ENCODE measurements at places on chromosomes 5 and 9.

GRCh38 chr9:21853414-21853813 is 51.0 kb downstream of the MTAP start:
- no peak for DNase-seq

GRCh38 chr9:14958989-14959388 is 48.8 kb upstream of the FREM1 start:
- no peak for DNase-seq

DNA sequence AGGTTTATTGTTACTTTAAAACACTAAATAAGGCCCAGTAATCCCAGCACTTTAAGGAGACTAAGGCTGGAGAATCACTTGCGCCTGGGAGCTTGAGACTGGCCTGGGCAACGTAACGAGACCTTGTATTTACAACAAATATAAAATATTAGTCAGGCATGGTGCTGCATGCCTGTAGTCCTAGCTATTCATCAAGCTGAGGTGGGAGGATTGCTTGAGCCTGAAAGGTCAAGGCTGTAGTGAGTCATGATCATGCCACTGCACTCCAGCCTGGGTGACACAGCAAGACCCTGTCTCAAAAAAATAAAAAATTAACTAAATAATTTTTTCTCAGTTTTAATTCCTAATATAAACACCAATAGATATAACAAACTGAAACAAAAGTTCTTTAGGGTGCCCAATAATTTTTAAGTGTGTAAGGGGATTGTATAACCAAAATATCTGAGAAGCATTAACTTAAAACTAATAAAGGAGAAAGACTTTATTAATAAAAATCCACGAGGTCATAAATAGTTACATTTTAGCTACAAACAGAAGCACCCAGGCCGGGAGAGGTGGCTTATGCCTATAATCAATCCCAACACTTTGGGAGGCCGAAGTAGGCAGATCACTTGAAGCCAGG is 32.7 kb downstream of the FAM13B start:
- DNase-seq, result no peak

GRCh38 chr5:149267241-149267973 is 4.3 kb upstream of the AFAP1L1 start:
- peak; percentile 92 for DNase-seq

- DNase-seq, result no peak
Measured at GRCh38 chr9:97405551-97405950, 6.3 kb upstream of the TDRD7 start.

GRCh38 chr9:13847270-13847669 is 466.7 kb downstream of the NFIB start:
- no peak for DNase-seq

DNA sequence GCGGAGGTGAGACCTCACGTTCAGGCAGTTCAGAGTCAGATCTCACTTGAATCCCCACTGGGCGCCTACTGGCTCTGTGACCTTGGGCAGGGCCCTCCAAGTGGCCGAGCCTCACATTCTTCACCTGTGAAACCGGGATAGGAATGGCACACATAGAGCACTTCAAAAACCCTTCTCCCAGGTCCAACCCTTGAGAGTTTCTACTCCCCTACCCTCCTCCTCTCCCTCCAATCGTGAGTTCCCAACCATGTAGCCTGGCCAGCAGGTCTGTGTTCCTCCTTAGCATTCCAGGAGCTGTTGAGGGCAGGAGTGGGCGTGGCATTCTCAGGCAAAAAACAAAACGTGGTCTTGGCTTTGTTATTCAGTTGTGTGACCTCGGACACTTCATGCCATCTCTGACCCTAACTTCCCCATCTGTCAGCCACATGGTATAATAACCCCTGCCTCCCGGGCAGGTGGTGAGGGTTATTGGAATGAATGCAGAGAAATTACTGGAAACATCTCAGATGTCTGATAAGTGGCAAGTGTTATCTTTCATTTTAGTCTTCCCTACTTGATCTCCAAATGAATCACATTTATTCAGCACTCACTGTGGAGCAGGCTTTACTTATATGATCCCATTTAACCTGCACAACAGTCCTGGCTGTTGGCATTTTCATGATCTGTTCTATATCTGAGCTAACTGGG is 112.8 kb upstream of the BOD1 start:
- no peak for DNase-seq

DNA sequence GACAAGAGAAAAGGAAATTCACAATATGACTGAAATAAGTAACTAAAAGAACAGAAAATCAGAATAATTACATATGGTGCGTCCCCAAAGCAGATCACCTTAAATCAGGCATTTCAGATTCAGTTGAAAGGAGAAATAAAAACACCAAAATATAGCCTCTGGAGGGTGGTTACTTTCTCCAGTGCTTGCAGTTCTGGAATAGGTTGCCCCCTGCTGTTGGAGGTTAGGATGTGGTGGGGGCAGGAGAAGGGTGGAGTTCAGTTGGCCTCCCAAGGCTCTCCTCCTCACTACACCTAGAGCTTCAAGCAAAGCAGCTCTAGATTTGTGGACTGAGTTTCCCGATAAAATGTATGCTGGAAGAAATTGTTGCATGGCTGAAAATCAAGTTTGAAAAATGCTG is 338.2 kb upstream of the TLE4 start:
- no peak for DNase-seq

DNA sequence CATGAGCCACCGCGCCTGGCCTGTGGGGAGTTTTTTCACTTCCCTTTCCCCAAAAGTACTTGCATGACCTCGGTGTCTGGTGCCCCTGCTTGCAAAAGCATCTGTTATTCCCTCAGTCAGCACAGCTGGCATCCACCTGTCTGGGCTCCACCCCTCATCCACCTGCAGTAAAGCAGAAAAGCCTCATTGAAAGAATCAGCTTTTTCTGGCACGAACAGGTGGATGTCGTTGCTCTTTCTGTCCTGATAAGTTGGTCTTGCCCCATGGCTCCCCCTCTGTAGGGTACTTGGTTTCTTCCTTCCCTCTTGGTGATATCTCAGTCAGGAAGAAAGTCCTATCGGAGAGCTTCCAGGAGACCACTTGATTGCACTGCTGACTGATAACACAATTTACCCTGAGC is 37.4 kb downstream of the WWC1 start:
- DNase-seq, result no peak

GRCh38 chr9:127519301-127520166 is 68.2 kb downstream of the LRSAM1 start:
- no peak for DNase-seq

GRCh38 chr9:404234-404633 is 189.6 kb downstream of the DOCK8 start:
- DNase-seq, result no peak

- DNase-seq, result no peak
Measured at GRCh38 chr9:94813379-94813778, 86.9 kb downstream of the AOPEP start.

DNA sequence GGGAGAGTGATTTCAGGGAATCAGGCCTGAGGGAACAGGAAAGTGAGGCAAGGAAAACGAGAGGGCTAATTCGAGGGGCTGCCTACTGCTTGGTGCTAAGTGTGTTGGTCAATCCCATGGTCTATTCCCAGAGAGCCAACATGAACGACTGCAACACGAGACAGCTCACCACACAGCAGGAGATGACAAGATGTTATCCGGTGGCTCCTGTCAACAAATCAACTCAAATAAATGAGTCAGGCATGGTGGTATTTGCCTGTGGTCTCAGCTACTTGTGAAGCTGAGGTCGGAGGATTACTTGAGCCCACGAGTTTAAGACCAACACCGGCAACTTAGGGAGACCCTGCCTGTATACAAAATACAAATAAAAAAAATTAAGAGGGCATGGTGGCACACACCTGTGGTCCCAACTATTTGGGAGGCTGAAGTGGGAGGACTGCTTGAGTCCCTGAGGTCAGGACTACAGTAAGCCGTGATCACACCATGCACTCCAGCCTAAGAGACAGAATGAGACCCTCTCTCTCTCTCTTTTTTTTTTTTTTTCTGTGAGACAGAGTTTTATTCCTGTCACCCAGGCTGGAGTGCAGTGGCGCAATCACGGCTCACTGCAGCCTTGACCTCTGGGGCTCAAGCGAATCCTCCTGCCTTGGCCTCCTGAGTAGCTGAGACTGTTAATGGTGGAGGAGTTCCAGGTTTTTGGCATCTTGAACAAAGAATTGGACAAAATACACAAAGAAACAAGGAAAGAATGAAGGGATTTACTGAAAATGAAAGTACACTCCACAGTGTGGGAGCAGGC is 9.0 kb upstream of the FAF2 start:
- no peak for DNase-seq

DNA sequence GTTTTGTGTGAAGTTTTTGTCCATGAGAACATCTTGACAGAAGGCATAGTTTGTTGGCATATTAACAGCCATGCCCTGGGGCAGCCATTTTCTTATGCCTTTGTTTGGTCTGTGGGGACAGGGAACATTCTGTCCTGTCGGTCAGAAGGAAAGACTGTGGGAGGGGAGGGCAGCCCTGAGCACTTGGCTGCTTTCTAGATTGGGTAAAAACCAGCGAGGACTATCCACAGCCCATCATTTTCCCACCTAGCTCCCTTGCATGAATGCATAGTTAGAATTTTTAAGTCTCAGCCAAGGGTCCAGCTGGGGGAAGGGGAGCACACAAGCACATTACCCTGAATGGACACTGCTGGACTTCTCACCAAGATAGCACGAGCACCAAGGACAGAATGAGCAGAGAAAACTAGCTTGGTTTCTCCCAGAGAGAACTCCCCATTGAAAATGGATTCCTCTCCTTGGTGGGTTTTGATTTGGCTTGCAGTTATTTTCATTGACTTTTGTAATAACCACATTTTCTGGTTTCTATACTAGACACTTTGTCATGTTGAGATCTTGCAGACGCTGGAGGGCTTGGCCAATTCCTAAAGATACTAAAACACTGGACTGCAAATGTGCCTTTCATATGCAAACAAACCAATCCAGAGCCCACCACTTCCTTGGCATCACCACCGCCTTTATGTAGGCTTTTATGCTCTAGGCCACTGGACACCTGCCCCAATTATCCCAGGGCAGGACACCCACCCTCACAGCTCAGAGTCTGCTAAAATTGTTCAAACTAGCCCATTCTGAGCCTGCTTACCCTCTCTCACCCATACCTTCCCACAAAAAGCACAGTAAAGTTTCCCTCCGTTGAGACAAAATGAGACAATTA is 129.9 kb downstream of the BOD1 start:
- no peak for DNase-seq

- DNase-seq, result no peak
Measured at GRCh38 chr5:109191153-109191558, 218.6 kb downstream of the PJA2 start.

GRCh38 chr5:153456354-153456753 is 34.1 kb upstream of the GRIA1 start:
- no peak for DNase-seq

- no peak for DNase-seq
Measured at GRCh38 chr5:151683986-151684588, 2.6 kb downstream of the SPARC start.

DNA sequence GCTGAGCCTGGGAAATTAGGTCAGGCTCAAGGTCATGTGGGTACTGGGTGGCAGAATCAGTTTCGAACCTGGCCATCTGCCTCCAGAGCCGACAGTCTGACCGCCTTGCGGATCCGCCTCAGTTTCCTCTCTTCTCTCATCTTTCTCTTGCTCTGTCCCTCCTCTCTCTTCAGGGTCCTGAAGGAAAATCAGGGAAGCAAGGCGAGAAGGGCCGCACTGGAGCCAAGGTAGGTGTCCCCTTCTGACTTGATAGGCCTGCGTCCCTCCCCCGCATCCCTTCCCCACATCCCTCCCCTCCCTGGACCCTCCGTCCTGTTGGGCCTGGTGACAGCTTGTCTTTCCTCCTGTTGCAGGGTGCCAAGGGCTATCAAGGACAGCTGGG is 40.8 kb upstream of the ORM1 start:
- DNase-seq, result no peak

DNA sequence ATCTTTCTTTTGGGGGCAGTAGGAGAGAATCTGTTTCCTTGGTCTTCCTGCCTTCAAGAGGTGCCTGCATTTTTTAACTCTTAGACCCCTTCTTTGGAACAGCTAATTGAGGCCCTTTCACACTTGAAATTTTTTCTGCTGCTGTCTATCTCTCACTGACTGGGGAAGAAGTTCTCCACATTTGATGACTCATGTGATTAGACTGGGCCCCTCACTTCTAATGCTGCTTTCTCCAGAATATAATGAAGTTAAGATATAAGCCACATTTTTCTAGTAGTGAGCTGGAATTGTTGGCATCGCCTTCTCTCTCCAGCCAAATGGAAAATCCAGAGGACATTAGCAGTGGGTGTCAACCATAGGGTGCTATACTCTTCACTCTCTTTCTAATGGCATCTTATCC is 12.4 kb downstream of the ZNF474 start:
- DNase-seq, result no peak

- peak; percentile 9 for DNase-seq
Measured at GRCh38 chr5:173891308-173892116, 3.4 kb downstream of the CPEB4 start.

DNA sequence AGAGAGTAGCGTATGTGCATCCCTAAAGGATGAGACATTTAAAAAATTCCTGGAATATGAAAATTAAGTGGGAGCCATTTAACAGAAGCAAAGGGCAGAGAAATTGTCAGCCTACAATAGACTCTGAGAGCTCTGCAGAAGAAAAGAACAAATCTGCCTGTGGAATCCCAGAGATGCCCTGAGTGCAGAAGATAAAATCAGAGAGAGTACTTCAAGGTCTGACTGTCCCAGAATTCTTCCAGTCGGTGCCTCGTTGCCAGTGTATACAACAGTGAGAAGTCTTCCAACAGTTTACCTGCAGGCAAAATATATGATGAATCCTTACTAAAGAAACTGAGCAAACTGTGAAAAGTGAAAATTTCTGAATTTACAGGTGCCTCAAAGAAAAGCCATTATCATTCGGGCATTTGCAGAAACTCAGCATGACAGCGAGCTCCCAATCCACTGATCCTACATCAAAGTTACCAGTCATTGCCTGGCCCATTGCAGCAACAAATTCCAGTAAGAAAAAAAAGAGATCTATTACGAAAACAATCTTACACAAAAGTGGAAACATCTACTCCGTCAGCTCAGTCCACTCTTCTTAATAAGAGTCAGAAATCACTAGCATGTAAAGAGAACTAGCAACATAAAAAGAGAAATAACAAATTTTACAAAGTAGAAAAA is 92.8 kb upstream of the VCAN start:
- DNase-seq, result no peak

GRCh38 chr9:32456564-32456963 is 69.4 kb downstream of the RIGI start:
- DNase-seq, result no peak

- peak; percentile 7 for DNase-seq
Measured at GRCh38 chr5:61701877-61702602, 370.0 kb downstream of the ZSWIM6 start.

- DNase-seq, result no peak
Measured at GRCh38 chr5:135593886-135594285, 15.1 kb upstream of the CXCL14 start.

- DNase-seq, result no peak
Measured at GRCh38 chr5:33238826-33239695, 201.7 kb upstream of the TARS1 start.

- peak; percentile 66 for DNase-seq
Measured at GRCh38 chr9:129610473-129611306, 10.2 kb downstream of the C9orf50 start.

- DNase-seq, result no peak
Measured at GRCh38 chr9:135618866-135619598, 20.3 kb downstream of the GLT6D1 start.
